ENCODE measurements at places on chromosomes 7 and 10.

DNA sequence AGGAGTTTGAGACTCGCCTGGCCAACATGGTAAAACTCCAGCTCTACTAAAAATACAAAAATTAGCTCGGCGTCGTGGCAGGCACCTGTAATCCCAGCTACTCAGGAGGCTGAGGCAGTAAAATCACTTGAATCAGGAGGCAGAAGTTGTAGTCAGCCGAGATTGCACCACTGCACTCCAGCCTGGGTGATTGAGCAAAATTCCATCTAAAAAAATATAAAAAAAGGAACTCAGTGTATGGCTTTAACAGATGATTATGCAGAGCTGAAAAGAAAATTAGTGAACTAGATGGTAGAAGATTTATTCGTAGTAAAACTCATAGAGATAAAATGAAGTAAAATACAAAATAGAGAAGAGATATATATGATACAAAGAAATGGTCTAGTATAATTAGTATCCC lies 12.6 kb upstream of the CNOT4 start:
- DNase-seq, result no peak

DNA sequence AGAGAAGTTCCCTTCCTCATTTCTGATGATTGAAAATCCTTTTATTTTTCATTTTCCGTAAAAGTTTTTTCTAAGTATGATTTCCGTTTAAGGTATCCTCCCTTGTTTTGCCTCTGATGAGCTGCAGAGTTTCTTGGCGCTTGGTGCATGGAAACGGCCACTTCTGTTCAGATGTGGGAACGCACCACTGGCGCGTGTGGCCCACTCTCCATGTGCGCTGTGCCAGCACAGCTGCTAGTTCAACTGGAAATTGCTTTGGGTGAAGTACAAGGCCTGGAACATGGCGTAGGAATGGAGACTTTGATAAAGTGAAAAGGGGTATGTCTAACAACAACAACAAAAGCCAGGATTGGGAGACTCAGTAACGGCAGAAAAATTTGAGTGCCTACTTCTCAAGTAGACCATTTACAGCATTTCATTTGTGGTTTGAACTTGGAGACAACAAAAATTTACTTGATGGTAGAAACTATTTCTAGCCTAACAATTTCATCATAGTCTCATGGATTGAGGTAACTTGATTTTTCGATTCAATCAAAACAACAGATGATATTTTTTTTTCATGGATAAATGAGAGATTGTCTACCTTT lies 364.2 kb downstream of the SUGCT start:
- DNase-seq, result no peak

DNA sequence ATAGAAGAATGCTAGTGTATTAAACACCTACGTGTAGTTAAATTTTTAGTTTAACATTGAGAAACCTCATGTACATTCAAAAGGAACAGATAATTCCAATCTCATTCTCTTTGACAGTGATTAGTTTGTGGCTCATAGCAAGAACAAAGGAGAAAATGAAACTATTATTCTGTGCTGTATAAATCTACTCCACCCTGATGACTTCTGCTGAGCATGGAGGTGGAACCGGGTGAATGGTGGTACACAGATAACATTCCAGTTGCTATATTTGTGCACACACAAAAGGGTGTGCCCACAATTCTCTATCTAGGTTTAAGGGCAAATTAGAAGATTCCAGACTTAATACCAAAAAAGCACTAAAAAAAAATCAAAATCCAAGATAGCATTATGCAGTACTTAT lies 17.0 kb upstream of the RALA start:
- no peak for DNase-seq

DNA sequence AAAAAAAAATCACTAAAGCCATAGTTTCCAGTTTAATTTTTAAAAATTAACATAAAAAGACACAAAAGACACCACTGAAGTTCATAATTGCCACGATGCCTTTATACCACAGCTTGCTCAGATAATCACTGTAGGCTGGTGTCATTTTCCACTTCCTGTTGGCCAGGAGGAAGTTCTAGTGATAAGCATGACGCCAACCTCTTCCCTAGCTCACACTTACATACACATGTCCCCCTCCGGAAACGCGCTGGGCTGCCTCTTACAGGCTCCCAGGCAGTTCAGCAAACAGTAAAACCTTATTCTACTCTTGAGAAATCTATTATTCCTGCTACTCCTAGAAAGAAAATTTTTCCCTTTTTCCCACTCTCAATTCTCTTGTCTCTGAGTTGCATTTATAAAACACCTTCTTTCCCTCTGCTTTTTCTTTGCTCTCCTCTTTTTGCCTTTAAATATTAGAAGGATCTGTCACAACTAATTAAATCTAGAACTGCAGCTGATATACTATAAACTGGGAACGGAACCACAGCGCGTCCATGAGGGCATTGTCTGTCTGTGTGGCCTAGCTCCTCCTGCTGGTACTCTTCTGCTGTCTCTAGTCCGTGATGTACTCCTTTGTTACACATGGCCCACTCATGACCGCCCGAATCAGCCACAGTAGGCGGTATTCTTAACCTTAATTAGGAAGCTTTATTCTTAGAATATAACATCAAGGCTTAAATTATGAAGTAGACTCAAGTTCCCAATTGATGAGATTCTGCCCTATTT lies 664.9 kb downstream of the CNTNAP2 start:
- DNase-seq, result no peak

GRCh38 chr10:118161461-118162246 lies 114.9 kb upstream of the RAB11FIP2 start:
- DNase-seq, result no peak

- no peak for DNase-seq
Measured at GRCh38 chr7:142553216-142553615, 196.1 kb upstream of the PRSS1 start.

DNA sequence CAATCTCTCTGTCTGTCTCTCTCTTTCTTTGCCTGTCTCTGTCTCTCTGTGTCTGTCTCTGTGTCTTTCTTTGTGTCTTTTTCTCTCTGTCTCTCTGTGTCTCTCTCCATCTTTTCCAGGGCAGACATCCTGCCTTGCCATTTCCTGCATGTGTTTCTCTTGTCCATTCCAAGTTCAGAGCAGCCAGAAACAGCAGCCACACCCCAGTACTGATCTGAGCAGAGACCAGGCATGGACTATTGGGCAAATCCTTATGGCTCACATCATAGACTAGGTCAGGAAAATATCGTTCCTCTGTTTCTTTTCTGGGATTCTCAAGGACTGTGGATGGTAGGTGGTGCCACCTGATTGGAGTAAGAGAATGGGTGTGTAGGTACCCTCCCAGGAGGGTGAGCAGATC lies 95.8 kb downstream of the RAMP3 start:
- DNase-seq, result no peak

DNA sequence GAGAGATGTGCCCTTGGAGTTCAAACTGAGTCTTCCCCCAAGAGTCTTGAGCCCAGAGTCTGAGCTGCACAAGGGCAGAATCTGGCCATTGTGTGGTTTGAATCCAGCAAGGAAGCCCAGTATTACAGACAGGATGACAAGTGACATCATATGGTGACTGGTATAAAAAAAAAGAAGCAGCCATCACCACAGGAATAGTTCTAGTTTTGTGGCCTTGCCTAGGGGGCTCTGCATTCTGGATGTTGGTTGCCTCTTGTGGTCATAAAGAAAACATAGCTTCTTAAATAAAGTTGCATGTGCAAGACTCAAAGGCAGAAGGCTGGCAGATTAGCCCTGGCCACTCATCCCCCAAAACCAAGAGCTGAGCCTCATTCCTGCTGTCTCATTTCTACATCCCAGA lies 16.8 kb upstream of the LRRC72 start:
- no peak for DNase-seq

GRCh38 chr7:29154076-29154475 lies 7.7 kb upstream of the CPVL start:
- no peak for DNase-seq

DNA sequence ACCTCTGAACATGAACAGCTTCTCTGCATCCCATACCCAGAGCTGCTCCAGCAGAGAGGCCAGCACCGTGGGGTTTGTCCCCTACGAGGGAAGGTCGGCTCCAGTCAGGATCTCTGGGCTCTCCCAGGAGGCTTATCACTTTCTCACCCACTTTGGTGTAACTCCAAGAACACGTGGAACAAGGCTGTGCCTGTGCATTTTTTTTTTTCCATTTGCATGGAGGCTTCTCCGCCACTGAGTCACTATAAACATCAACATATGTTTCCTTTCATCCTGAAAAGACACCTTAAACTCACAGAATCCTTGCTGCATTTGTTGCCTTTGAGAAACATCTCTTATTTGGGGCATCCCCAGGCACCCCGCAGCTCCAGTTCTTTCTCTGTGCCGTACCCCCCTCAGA lies 29.4 kb upstream of the ECHDC3 start:
- no peak for DNase-seq

DNA sequence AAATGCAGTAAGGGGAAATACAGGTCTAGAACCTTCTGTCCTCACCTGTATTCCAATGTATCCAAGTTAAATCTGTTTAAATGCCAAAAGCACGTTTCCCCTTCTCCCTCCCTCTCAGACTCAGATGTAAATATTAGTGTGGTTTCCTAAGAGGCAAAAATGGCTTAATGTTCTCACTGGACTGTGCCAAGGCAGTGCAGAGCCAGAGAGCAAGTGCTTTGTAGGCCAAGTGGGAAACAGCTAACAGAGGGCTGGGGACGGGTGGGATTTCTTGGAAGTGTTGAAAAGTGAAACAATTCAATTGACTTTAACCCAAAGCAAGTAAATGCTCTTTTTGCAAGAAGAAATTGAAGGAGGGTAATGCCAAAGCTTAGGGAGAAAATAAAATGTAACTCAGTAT lies 103.1 kb downstream of the GSAP start:
- DNase-seq, result no peak

DNA sequence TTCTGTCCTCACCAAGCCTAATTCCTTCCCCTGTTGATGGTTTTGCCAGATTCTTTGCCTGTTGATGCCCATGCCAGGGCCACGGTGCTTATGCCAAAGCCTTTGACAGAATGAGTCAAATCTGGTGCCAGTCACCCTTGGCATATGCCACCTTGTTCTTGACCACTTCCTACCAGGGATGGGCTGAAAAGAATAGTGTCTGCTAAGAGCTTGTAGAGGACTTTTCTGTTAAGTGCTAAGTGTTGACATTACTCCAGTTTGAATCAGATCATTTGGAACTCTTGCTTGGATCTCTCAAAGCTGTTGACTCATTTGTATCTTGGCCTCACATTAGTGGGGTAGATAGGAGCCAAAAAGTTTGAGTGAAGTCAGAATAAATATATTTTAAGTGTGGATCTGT lies 661.2 kb downstream of the AUTS2 start:
- DNase-seq, result no peak

- DNase-seq, result no peak
Measured at GRCh38 chr10:80528185-80528700, 9.5 kb upstream of the SH2D4B start.

DNA sequence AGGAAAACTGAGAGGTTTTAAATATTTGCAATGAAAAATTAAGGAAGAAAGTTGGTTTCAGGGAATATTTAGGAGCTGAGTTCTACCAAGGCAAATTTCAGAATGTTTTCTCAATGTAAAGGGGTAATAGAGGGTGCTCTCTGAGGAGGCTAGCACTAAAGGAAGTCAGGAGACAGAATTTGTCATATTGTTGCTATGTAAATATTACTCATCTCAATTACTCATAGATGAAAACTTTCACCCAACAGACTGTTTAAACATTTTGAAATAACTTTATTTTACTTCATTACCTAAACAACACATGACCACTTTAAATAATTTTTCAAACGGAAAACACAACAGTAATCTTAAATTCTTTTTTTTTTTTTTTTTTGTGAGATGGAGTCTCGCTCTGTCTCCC lies 274.8 kb upstream of the NRG3 start:
- DNase-seq, result no peak

DNA sequence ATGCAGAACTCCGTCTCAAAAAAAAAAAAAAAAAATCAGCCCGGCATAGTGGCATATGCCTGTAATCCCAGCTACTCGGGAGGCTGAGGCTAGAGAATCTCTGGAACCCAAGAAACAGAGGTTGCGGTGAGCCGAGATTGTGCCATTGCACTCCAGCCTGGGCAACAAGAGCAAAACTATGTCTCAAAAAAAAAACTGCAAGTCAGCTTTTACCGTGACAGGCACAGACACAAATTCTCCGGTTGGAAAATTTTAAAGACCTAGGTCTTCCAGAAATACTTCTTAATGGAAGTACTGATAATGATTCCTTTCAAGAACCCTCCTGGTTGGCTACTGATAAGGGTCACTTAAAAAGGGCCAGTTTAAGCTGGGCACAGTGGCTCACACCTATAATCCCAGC lies 19.4 kb upstream of the ARPC1B start:
- no peak for DNase-seq

All from amniotic stem cell (primary cell).